ENCODE measurements at places on chromosomes 16 and 17.
A peak's percentile ranks its signal among the peaks of the same experiment; 100 is the strongest.

GRCh38 chr16:73308771-73309170 is 260.8 kb upstream of the ZFHX3 start:
- no peak for DNase-seq

GRCh38 chr17:78585006-78585630 is 7.9 kb upstream of the DNAH17 start:
- DNase-seq, result no peak

DNA sequence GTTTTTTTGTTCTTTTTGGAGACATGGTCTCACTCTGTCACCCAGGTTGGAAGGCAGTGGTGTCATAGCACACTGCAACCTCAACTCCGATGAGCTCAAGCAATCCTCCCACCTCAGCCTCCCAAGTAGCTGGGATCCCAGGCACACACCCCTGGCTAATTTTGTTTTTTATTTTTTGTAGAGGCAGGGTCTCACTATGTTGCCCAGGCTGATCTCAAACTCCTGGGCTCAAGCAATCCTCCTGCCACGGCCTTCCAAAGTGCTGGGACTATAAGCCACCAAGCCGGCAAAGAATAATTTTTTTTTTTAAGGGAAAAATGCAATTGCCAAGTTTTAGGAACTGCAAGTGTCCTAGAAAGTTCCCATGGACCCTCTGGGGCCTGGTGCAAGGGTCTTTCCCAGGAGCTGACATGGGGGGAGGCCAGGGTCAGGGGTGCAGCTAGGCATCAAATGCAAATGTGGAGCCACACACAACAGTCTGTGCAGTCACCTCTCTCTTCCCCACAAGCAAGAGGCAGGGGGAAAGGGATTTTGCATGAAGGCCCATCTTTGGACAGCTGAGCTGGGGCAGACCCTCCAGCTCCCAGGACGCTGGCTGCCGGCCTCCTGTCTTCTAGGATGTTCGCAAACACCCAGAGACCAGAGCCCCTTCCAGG is 20.1 kb upstream of the BCAR1 start:
- no peak for DNase-seq

- no peak for DNase-seq
Observed at GRCh38 chr16:4407543-4408322, 8.7 kb downstream of the CORO7 start.

DNA sequence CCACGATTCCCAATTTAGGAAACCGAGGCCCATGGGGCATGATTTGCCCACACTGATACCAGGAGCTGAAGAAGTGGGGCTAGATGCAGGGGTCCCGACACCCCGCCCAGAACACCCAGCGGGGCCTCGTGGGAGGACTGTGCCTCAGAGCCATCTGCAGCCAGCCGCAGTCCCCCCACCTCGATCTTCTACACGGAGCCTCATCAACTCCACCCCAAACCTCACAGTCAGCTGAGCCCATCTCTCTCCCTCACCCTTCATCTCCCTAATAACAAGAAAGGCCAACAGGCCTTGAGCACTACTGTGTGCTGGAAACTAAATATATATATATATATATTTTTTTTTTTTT is 4.2 kb downstream of the ITGAE start:
- DNase-seq, result no peak

DNA sequence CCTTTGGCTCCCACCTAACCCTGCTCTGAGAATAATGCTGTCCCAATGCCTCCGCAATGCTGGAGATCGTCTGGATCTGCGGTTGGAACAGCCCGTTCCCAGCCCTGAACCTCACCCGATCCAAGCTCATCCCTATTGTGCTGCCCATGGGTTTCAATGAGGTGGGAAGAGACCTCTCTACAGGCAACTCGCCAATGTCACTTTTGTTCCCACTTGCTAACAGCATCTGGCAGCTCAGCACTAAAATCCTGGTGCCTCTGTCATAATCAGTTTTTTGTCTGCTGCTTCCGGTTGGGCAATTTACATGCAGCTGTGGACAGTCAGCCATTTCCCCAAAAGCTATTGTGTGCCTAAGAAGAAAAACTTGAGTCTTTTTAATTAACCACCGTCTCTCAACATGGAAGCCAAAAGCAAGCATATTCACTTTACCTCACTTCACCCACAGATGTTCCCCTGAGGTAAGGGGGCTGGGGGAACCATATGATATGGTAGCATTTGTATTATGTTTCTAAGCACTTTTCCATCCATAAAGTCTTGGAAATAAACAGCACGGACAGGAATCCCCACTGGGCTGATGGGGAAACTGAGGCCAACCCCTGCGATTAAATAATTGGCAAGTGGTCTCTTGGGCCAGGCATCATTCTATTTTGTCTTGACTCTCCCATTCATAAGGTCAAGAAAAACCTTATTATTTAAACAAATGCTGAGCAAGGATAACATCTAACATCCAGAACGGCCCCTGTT is 159.2 kb upstream of the CDH5 start:
- peak; percentile 2 for DNase-seq

DNA sequence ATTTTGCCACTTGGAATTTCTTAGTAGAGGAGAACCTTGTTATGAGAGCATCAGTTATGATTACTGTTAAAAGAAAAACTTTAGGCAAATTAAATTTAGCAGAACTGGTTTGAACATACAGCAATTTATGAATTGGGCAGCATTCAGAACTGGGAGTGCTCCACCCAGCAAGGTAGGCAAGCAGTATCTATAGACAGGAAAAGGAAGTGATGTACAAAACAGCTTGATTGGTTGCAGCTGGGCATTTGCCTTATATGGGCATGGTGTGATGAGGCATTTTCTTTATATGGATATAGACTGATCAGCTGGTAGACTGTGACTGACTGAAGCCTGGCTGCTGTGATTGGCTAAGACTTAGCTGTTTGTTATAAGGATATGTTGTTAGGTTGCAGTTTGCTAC is 17.6 kb upstream of the CYLD start:
- DNase-seq, result peak; percentile 9
